SJCRH30 (cell line): ENCODE measurements at places on chromosomes 12 and 14.

DNA sequence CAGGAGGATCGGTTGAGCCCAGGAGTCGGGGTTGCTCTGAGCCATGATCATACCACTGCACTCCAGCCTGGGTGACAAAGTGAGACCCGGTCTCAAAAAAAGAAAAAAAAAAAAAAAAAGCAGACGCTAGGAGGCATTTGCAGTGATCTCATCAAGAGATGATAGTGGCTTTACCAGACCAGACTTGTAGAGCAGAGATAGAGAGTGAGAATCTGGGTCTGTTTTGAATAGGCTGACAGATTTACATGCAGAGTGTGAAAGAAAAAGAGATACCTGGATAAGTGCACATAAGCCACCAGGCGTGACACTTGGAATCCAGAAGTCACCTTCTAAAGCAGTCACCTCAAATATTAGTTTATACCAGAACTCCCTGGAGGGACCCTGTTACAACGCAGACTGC is 21.1 kb upstream of the FLRT2 start:
- no peak for DNase-seq

DNA sequence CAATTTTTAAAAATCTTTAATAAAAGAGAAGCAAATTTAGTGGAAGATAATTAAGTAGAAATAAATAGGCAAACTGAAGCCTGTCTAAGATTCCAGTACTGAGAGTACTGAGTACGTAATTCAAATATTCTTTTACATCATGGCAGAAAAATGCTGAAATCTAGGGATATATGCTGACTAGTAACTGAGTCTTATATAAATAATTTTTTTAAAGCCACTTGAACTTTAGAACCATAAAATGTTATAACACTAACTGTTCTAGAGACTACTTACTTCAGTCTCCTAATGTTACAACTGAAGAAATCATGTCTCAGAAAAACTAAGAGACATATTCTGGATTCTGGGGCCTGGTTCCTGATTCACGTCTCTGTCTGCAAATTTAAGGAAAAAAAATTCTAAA is 230.6 kb upstream of the PLEKHG7 start:
- DNase-seq: no peak

- DNase-seq: peak; percentile 75
Measured at GRCh38 chr14:101791919-101792572, 30.5 kb downstream of the PPP2R5C start.

- DNase-seq: no peak
Measured at GRCh38 chr14:77607741-77608302, 8.6 kb downstream of the SPTLC2 start.

DNA sequence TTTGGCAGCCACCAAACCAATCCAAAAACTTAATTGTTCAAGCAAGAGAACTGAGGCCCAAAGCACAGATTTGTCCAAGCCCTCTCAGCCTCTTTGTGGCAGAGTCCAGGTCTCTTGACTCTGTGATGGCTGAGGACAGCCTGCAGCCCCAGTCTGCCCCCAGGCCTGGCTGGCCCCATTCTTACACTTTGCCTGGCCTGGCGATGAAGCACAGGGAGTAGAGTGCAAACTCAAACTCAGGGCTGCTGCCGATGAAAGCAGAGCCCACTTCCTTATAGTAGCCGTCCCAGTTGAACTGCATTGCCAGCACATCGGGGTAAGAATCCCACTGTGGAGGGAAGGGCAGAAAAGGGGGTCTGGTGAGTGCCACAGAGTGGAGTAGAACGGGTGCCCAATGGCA is 5.6 kb upstream of the RPAP3 start:
- DNase-seq: no peak

GRCh38 chr14:27929797-27930347 is 836.7 kb upstream of the FOXG1 start:
- no peak for DNase-seq

GRCh38 chr14:49451938-49452337 is 134.2 kb downstream of the RPS29 start:
- DNase-seq: no peak

DNA sequence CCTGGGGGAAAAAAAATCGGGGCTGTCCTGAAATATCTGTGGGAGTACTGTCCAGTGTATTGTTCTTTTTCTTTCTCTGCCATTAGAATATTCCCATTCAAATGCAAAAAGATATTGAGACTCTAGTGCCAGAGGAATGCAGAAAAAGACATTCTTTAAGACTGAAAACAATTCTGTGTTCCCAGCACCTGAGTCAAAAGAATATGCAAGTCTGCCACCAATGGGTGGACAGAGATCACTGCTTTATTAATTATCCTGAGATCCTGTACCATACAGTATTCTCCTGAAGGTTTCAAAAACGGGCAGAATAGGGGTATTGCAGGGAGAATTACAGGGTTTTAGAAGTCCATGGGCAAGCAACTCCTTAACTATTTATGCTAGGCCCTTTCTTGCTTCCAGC is 361.8 kb downstream of the C12orf50 start:
- peak; percentile 31 for DNase-seq

- DNase-seq: peak; percentile 84
Measured at GRCh38 chr14:105475269-105476096, 862 bp downstream of the CRIP2 start.

- DNase-seq: no peak
Measured at GRCh38 chr12:32926963-32927362, 30.4 kb upstream of the PKP2 start.

DNA sequence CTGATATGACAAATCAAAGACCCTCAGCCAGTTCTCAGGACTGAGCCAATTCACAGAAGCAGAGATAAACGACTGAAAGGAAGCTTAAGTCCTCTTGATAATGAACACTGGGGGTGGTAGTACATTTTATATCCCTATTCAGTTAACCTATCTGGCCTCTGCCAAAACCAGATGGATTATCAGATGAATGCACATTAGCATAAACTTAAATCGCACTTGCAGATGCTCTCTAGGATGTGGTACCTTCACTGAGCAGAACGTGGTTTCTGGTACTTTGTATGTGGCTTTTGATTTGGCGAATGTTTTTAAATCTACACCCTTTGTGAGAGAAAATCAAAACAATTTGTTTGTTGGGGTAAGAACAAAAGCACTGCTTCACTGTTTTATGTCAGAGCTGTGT is 21.1 kb upstream of the TAS2R14 start:
- no peak for DNase-seq
